DND-41 (cell line): ENCODE measurements at places on chromosomes 3 and 15.

DNA sequence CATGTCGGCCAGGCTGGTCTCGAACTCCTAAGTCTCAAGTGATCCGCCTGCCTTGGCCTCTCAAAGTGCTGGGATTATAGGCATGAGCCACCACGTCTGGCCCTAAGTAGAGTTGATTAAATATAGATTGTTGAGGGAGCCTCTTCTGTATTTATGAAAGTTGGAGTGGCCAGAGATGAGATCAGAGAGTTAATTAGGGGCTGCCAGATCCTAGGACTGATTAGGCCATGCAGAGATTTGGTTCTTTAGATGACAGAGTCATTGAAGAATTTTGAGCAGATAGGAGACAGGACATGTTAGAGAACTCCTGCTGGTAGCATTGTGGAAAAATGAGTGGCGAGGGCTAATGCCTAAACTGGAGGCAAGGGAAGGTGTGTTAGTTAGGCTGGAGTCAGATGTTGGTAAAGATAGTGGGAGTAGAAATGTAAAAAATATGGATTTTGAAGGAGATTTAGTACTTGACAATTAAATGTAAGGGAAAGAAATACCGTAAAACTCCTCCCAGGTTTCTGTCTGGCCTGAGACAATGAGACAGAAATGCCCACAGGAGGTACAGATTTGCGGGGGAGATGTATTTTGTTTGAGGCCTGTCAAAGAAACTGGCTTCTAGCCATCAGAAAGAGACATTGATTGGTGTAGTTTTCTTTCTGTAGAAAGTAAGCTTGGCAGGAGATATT, 23.4 kb downstream of the SACM1L start:
- DNase-seq = no peak

DNA sequence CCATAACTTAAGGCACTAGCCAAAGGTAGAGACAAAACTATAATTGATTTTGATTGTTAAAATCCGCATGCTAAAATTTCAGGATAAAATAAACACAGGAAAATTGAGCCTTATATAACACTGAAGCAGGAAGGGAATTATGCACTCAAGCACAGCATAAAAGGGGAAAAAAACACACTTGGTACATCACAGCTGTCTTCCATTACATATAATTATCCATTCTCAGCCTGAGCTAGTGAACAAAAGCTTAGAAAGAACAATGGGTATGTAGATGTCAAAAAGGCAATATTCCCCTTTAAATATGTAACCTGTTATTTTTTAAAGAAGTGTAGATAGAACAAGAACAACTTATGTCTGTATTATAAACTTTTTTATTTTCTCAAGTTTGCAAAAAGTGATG, 899.2 kb downstream of the ROBO1 start:
- DNase-seq = no peak

DNA sequence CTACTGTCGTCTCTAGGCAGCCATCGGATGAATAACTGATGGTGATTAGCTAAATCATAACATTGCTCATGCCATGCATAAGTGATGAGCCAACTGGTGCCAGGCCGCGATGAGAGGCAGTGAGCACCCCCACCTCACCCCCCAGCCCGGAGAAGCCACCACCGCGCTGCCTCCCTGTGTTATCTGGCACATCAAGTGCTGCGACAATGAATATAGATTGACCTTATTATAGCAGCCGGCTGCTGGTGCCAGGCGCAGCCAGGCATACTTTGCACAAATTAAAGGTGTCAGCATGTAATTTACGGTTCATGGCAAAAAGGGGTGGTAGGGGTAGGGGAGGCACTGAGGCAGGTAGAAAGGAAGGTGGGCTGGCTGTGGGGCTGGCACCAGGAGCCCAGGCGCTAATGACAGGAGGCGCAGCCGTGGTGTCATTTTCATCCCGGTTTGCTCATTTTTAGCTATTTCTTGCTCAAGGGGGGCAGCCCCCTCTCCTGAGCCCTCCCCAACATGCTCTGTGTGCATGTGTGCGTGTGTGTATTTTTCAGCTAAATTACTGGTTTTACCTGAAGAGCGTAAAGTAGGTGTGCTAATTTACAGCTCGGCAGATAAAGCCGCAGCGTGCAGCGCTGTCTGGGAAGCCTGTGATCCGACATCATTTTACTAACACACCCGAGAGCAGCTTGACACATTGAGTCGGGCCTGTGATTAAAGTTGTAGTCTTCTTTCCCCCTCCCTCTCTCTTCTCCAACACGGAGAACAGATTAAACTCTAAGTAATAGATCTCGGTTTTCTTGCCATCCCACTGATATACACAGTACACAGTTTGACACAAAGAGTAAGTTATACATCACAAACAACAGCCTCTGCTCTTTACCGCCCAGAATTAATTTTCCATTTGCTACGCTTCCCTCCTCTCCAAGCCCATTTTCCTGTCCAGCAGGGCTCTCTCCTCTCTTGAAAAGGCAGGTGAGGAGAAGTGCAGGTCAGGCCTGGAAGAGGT, 212.3 kb downstream of the RPLP1 start:
- DNase-seq = no peak

DNA sequence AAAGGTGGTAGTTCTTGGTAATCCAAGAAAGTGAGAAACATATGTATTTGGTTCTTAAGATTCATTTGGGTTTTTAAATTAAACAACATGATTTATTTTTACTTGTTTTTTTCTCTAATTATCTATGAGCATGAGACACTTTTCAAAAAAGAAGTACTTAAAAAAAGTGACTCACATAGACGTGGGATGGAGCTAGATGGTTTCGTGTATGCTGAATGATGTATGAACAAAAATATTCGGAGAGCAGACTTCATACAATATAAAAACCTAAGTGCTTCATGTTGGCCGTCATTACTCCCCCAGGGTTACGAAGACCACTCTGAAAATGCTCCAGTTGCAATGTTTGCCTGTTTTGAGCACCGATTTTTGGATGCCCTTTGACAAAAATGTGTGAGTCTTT, 90.9 kb downstream of the RORA start:
- DNase-seq = no peak

DNA sequence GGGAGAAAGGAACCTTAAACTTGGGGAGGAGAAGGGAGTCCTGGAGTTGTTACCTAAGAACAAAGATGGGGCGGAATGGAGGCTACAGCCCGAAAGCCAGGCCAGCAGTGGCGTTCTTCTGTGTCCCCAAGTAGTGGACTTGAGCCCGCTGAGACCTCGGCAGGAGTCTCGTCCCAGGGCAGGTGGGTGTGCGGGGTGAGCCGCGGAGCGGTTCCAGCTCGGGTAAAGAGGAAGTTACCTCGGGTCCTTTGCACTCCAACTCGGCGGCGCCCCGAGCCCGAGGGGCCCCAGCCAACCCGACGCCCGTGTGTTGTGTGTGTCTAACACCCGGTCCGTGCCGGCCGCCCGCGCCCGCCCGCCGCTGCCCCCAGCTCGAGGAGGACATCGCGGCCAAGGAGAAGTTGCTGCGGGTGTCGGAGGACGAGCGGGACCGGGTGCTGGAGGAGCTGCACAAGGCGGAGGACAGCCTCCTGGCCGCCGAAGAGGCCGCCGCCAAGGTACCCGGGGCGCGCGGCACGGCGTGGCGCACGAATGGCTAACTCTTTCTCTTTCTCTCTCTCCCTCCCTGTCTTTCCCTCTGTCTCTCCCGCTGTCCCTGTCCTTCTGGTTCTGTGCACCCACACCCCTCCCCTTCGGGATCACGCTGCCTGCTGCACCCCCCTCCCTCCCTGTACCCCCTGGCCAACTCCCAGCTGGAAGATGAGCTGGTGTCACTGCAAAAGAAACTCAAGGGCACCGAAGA, 959 bp downstream of the TPM1 start:
- DNase-seq = no peak

DNA sequence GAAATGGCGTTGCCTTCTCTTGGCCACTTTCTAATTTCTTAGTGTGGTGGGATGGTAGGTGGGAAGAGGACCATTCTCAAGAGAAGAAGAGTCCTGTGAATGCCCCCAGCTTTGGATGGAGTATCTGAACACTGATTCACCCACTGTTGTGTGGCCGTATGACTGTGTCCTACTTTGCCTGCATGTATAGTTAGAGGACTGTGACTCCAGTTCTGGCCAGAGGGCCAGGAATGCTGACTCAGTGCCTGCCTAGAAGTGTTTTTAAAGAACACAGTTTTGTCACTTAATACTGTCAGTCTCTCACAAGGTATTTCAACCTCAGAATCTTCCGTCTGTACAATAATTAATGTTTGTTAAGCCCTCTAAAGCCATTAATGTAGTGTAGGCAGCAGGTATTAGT, 2.1 kb downstream of the SEC61A1 start:
- no peak for DNase-seq
